Cardiac muscle cell (in vitro differentiated cells and primary cell): ENCODE measurements at places on chromosomes 2 and 18. TPM values are rescaled to one million over a fixed set of nuclear protein-coding genes. Genes with fewer than 3 reads are reported as not detected.

DNA sequence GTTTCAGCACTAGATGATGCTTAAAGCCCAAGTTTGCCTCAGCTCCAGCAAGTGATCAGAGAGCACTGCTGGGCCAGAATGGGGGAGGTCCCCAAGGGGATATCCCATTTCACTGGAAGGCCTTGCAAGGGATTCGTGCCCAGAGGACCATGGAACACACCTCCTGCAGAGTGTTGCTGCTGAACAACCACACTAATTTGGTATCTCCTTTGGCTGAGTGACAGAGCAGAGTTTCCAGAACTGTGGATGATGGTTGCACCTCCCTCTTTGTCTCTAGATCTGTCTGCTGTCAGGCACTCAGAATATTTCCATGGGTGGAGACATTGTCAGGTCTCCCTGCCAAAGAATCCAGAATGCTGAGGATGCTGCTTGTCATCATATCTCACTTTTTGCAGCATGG lies 484.8 kb upstream of the NETO1 start:
- no peak overlapping the region for H3K27ac ChIP-seq
- H3K27me3 ChIP-seq = no peaks in the 10 kb centered on the region
- DNase-seq = no peak
- H3K4me1 ChIP-seq = no peaks in the 10 kb centered on the region
- H3K36me3 ChIP-seq = no peaks in the 10 kb centered on the region

Gene HRH4
- 0.14 and 0.15 TPM in 2 replicates for total RNA-seq

Gene AQP12A
- not detected in 2 replicates for total RNA-seq

GRCh38 chr2:186590350-186590758 lies 498 bp downstream of the ITGAV start:
- H3K27me3 ChIP-seq = no peaks in the 10 kb centered on the region
- peak overlapping the region; percentile 96 for H3K27ac ChIP-seq
- peaks cover 44% of the 10 kb centered on the region for H3K4me1 ChIP-seq
- no peaks in the 10 kb centered on the region for H3K36me3 ChIP-seq
- DNase-seq = peak; percentile 55

- H3K27me3 ChIP-seq = no peaks in the 10 kb centered on the region
- no peak overlapping the region for H3K4me3 ChIP-seq
- H3K27ac ChIP-seq = no peak overlapping the region
- no peaks in the 10 kb centered on the region for H3K4me1 ChIP-seq
Measured at GRCh38 chr18:79725486-79725885, 45.9 kb downstream of the CTDP1 start.

- no peaks in the 10 kb centered on the region for H3K27me3 ChIP-seq
- H3K36me3 ChIP-seq = peaks cover 3% of the 10 kb centered on the region
- H3K4me1 ChIP-seq = no peaks in the 10 kb centered on the region
- DNase-seq = peak; percentile 41
Measured at GRCh38 chr2:174573621-174574081, 24.0 kb downstream of the WIPF1 start.

Gene SPP2
- not detected in 2 replicates for total RNA-seq

- H3K36me3 ChIP-seq = no peaks in the 10 kb centered on the region
- H3K4me1 ChIP-seq = no peaks in the 10 kb centered on the region
- DNase-seq = no peak
- H3K27ac ChIP-seq = no peak overlapping the region
Measured at GRCh38 chr2:95342556-95343320, 45.6 kb downstream of the KCNIP3 start.
